ENCODE measurements at places on chromosomes 5 and 9.
A peak's percentile ranks its signal among the peaks of the same experiment; 100 is the strongest.

DNA sequence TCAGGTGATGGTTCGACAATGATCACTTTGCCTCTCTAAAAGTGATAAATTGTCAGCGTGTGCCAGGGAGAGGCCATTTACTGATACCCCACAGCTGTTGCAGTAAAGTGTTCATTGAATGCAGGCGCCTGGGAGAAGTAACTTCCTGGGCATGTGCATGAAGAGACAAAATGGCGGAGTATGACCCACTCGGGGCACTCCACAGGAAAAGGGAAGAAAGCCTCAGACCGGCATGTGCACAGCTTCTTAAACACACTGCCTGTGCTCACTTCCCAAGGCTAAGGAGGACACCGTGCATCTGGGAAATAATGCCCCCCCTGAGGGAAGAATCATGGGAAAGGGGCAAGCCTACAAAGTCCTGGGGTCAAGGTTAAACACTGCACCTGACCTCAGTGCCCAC is 329.5 kb downstream of the ICE1 start:
- DNase-seq = peak; percentile 74

DNA sequence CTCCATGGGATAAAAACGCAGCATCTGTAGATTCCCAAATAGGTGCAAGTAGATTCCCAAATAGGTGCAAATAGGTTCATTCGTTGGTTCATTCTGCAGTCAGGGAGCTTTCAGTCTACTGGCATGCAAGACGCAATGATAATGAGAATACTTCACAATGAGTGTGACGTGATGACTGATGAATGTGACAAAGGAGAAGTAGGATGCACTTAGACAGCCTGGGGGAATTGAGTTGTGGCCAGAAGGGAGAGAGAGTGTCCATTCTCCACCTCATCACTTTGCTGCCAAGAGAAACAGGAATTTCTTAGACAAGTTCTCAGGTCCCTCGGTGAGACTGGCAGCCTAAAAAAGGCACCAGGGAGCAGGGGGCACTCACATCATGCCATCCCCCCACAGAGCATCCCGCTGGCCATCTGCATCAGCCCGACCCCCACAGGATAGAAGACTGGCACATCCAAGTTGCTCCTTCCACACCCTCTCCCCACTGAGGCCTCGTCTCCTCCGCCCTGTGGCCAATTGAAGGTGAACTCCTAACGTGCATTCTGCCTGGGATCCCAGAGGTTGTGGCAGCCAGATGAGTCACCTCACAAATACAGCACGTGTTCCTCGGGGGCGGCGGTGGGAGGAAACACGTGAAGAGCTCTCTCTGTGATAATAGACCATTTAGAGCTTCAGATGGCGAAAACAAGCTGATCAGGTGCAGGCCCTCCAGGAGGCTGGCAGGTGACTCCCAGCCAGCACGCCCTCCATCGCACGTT is 19.9 kb upstream of the KCNIP1 start:
- DNase-seq = peak; percentile 27

DNA sequence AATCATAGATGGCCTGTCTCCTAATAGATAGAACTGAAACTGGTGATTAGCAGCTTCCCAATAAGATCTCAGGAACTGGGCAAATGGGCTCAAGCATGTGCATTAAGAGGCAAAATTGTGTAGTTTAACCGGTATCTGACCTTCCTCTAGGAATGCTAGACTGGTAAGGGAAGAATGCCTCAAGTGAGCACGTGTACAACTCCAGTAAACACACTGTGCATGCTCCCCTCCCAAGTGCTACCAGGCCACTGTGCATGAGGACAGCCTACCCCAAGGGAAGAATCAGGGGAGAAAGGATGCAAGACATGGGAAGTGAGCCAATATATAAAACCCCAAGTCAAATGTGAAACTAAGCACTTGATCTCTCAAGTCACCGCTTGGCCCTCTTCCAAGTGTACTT is 1157.4 kb upstream of the CDH18 start:
- no peak for DNase-seq

- DNase-seq = no peak
Measured at GRCh38 chr5:62650197-62650596, 71.6 kb downstream of the LRRC70 start.

DNA sequence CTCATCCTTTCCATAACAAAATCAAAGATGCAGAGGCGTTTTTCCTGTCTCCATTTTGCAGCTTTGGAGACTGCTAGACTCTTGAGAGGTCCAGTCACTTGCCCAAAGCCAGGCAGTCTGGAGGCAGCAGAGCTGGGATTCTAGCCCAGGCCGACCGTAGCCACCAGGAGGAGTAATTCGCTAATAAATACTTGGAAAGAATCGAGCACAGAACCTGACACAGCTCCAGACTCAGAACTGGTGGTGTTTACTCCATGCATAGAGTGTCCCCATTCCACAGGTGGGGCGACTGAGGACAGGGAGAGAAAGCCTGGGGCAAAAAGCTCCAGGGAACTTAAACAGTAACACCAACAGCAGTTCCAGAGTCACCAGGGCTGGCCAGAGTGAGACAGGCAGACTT is 10.7 kb upstream of the CERCAM start:
- DNase-seq = no peak

- no peak for DNase-seq
Measured at GRCh38 chr9:70477146-70477745, 62.8 kb upstream of the KLF9 start.

DNA sequence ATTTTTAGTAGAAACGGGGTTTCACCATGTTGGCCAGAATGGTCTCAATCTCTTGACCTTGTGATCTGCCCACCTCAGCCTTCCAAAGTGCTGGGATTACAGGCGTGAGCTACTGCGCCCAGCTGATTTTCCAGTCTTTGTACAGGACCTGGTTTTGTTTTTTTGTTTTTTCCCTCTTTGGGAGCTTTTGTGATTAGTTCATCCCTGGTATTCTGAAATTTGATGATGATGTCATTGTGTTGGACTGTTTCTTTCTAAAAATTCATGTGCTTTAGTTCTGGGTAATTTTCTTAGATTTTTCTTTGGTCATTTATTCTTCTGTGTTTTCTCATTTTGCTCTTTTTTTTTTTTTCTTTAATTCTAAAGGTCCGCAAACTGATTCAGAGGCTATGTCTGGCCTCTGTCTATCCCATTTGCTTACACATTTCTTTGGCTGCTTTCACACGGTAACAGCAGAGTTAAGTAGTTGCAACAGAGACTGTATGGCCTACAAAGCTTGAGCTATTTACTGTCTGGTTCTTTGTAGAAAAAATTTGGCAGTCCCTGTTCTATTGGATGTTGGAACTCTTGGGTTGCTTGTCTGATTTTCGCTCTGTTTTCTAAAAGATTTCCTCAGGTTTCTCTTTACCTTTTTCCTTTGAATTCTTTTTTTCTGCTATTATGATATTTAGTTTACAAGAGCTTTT is 24.8 kb downstream of the STX17 start:
- no peak for DNase-seq

DNA sequence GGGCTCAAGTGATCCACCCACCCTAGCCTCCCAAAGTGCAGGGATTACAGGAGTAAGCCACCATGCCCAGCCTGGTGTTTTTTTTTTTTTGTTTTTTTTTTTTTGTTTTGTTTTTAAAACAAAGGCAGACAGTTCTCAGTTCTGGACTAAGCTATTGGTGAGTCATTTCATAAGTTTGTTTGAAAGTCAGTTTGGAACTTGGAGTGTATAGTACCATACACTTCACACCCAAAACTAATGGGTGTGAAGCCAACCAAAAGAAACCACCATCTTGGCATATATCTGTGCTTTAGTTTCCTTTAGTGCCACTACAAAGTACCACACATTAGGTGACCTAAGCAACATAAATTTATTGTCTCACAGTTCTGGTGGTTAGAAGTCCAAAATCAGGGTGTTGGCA is 13.4 kb downstream of the MAST4 start:
- no peak for DNase-seq

GRCh38 chr5:2921176-2921575 is 169.7 kb upstream of the IRX2 start:
- no peak for DNase-seq

DNA sequence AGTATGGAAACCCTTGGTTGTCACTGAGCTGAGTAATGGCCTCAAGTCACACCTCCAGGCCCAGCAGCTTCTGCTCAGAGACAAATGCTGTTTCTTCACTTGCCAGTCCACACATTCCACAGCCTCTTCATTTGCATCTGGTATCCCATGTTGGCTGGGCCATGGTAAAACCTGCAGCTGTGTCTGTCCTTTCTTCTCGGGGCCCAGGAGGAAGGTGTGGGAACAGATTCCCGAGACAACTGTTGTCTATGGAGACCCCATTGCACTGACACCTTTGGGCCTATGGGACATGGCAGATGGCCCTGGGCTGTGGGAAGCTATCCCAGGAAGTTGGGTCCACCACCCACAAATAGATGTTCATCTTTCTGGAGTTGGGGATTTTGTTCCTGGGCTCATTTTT is 85.1 kb downstream of the MACROH2A1 start:
- DNase-seq = no peak

DNA sequence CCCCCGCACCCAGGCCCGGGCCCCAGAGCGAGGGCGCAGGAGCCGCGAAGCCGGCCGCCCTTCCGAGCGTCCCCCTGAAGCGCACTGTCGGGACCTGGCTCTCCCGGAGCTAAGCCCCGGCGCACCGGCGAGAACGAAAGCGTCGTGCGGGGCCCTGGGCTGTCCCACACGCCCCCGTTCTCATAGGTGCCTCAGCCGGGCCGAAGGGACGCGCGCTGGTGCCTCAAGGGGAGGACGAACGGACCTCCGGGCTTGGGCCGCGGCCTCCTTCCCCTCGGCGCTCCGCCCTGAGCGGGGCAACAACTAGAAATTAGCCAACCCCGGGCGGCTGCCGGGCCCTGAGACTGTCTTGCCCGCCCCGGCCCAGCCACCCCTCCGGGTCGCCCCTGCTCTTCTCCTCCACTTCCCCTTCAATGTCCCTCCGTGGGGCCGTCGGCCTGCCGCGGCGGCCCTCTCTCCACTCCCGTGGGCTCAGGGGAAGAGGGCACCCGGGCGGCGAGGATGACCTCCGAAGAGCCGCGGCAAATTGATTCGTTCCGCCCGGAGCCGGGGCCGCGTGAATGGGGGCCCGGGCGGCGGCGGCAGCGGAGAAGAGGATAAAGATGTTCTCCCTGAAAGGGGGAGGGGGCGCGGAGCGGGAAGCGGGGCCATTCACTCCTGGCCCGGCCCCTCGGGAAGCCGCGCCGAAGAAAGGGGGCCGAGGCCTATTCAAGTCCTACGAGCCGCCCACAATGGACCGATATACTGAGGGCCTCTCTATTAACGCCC is 3.5 kb upstream of the PRDM12 start:
- DNase-seq = no peak

All from NCI-H748 treated with DMSO at 0.1 percent for 48 hours (cell line).